OCI-M1 (cell line): ENCODE measurements at places on chromosomes 6 and 20.

DNA sequence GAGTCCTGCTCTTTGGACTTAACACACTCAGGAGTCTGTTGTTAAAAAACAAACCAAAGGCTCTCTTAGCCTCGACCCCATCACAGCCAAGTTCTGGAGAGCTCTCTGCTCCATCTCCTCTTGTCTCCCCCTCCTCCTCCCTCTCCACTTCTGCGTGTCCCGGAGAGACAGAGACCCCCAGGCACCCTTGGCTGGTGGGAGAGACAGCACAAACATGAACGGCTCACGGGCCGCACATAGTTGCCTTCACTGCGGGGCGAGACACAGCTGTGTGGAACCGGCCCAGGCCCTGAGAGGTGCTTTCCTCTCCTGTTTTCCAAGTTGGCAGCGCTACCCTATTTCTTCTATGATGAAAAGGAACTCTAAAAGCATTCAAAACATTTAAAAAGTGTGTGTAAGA is 23.3 kb upstream of the MYT1 start:
- DNase-seq = no peak

- no peak for DNase-seq
Measured at GRCh38 chr6:130365166-130366106, at the start of gene TMEM200A. TSS of gene TMEM200A (plus strand) at chr6:130366017. CDS start at chr6:130440423, 74,406 bp downstream.

GRCh38 chr6:137282254-137282653 is 63.1 kb upstream of the IFNGR1 start:
- no peak for DNase-seq

GRCh38 chr6:8268156-8268555 is 165.8 kb upstream of the EEF1E1 start:
- no peak for DNase-seq

DNA sequence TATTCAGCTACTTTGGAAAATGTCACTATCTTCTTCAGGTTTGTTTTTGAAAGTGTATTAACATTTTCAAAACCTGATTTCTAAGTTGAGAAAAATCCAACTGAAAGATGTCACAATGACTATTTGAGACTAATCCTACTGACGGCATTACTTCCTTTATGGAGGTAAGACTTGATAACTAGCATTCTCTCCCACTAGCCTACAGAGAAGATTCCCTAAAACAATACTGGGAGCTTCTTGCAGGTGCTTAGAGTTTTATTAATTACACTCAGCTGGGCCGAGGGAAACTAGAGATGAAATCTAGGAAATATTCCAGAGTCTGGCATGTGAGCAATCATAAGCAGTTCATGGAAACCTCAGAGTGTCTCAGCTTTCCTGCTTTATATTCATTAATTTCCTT is 114.0 kb downstream of the LCA5 start:
- no peak for DNase-seq

DNA sequence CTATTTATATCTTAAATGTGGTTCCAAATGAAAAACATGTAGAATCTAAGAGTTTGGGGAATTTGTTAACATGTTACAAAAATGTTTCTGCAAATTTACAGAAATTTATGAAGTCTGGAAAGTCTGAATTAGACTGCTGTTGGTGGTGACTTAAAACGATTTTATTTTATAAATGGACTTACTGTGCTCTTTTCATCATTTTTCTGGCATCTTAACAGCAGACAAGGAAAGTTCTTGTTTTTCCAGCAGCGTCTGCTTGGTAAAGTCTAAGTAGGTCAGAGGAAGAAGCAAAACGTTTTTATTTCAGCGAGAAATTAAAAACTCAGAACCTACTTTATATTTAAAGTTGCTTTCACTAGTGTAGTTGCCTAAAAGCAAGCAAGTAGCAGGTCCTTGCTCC is 48.6 kb upstream of the COL9A1 start:
- DNase-seq = no peak

- peak; percentile 76 for DNase-seq
Measured at GRCh38 chr20:53922901-53923314, 147.5 kb downstream of the BCAS1 start.

DNA sequence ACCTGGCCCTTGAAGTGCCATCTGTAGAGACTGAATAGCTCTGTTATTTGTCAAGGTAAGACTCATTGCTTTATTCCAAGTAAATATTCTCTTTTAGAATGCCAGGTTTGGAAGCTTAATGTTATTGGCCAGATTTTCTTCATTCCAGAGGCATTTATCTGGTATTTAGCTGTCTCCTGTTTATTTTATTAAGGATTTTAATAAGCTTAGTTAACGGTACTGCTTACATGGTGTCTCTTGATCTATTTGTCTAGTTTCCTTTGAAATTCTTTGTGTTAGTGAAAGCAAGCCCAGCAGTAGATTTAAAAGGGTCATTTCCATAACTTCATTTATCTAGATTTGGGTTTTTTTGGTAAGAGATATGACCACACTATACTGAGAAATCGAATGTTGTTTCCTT is 7.7 kb downstream of the RALY start:
- peak; percentile 19 for DNase-seq

GRCh38 chr20:15030826-15031225 is 693.4 kb upstream of the FLRT3 start:
- no peak for DNase-seq

DNA sequence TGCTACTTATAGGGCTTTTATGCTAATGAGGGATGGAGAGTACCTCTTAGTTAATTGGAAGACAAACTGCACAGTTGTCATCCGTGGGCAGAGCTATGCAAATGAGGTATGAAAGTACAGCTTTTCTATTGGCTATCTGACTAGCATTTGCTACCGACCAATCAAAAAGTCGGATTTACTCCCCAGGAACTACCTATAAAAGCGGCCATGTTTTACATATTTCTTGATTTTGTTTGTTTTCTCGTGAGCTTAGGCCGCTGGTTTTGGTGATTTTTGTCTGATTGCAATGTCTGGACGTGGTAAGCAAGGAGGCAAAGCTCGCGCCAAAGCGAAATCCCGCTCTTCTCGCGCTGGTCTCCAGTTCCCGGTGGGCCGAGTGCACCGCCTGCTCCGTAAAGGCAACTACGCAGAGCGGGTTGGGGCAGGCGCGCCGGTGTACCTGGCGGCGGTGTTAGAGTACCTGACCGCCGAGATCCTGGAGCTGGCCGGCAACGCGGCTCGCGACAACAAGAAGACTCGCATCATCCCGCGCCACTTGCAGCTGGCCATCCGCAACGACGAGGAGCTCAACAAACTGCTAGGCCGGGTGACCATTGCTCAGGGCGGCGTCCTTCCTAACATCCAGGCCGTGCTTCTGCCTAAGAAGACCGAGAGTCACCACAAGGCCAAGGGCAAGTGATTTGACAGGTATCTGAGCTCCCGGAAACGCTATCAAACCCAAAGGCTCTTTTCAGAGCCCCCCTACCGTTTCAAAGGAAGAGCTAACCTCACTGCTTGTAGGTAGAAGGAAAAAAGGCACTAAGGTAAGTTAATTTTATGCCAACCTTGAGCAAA is 36.9 kb downstream of the HFE start:
- peak; percentile 100 for DNase-seq

- no peak for DNase-seq
Measured at GRCh38 chr6:166419717-166420116, 37.0 kb upstream of the MPC1 start.

GRCh38 chr6:686497-686896 is 6.4 kb downstream of the EXOC2 start:
- DNase-seq = peak; percentile 63

- DNase-seq = peak; percentile 76
Measured at GRCh38 chr6:79621579-79621978, 9.6 kb upstream of the SH3BGRL2 start.

DNA sequence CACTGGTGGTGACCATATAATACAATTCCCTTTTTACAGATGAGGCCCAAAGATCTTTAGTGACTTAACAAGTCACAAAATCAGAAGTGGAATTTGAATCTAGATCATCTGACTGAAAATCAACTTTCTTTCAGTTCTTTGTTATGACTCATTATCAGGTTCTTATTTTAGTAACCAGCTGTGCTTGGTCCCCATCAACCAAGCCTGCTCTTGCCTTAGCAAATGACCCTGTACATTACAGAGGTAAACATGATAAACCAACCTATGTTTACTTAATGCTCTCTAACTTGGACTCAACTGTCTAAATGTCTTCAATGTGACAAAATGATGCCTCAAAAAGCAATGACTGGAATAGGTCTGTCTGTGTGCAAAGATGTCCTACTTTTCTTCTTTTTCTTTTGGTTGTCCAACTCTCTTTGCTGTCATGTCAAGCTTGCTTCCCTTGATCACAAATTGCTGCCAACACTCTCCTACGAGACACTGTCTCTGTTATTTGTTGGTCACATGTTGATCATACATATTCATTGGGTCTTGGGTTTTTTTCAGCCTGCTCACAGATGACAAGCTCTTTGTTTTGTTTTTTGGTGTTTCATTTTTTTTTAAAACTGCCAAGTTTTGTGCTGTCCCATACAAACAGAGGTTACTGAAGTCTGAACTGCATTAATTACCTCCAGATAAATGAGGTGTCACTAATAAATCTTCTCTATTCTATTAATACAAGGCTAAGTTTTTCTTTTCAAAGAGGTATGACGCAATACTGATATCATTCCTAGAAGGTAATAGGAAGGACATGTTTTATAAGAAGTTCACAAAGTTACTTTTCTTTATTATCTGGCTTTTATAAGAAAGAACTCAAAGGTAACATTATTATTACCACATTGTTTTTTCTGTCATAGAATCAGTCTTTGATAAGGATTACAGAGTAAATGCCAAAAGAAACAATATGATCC is 62.2 kb upstream of the PLN start:
- DNase-seq = no peak

GRCh38 chr20:19823216-19823615 is 65.2 kb downstream of the RIN2 start:
- no peak for DNase-seq

- no peak for DNase-seq
Measured at GRCh38 chr20:20582734-20583133, 129.7 kb downstream of the RALGAPA2 start.

DNA sequence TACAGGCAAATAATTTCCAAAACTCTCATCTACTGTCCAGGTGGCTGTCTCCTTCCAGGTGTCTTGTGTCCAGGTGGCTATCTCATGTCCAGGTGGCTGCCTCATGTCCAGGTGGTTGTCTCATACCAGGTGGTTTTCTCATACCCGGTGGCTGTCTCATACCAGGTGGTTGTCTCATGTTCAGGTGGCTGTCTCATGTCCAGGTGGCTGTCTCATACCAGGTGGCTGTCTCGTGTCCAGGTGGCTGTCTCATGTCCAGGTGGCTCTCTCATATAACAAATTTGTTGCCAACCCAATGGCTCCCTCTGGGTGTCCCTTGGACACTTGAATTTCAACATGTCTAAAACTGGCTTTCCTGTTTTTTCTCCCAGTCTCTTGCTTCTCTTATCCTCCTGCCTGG is 14.3 kb upstream of the SLC22A3 start:
- DNase-seq = no peak

DNA sequence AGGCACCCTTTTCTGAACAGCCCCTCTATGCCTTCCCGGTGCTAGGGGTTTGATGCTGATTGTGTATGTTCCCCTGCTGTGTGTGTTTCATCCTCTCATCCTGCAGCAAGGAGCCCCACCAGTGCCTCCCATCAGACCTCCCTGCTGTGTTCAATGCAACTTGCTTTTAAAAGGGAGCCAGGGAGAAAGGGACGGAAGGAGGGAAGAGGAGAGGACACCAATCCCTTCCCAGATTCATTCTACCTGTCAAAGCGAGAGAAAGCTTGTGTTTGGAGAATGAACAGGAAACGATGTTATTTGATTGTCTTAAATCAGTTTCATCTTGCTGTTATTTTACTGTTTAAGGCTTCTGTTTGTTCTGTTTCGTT is 259.2 kb downstream of the ADGB start:
- DNase-seq = no peak

GRCh38 chr6:135675862-135676261 is 175.6 kb upstream of the PDE7B start:
- peak; percentile 86 for DNase-seq

DNA sequence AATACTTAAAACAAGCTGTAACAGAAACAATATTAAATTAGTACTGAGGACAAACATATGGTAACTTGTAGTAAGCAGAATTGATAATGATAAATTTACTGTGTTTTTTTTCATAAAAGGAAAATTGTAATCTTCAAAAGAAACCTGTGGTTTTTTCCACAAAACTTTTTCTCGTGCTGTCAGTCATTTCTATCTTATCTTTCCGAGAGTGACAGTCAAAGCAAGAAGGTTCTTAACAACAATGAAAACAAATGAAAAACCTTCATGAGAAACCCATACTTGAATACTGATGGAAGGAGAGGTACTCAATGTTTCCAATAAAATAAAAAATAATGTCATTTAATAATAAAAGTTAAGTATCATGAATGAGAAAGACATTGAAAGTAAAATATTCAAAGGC is 174.0 kb downstream of the TBC1D32 start:
- no peak for DNase-seq

DNA sequence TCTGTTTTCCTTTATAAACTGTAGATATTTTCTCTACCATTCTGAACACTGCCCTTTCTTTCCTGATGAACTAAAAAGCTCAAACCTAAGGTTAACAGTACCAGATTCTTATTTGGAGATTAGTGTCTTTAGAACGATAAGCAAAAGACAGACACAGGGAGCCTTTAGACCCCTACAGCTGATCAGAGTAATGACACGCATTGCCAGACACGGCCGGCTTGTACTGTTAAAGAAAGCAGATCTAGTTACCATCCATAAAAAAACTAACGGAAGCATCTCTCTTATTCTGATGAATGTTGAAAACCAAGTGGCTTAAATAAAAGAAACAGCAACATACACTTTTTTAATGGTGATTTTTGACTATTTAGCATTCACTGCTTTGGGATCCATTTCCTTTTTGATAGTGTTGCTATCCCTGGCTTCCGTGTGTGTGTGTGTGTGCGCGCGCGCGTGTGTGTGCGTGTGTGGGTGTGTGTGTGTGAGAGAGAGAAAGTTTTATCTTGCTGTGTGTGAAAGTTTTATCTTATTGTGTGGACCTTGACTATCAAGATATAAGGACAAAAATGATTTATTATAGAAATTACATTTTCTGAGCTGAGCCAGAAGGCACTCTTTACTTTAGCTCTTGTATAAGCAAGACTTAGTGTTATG is 95.6 kb upstream of the SLC35B3 start:
- no peak for DNase-seq

GRCh38 chr6:14822679-14823078 is 423.2 kb upstream of the JARID2 start:
- DNase-seq = no peak

DNA sequence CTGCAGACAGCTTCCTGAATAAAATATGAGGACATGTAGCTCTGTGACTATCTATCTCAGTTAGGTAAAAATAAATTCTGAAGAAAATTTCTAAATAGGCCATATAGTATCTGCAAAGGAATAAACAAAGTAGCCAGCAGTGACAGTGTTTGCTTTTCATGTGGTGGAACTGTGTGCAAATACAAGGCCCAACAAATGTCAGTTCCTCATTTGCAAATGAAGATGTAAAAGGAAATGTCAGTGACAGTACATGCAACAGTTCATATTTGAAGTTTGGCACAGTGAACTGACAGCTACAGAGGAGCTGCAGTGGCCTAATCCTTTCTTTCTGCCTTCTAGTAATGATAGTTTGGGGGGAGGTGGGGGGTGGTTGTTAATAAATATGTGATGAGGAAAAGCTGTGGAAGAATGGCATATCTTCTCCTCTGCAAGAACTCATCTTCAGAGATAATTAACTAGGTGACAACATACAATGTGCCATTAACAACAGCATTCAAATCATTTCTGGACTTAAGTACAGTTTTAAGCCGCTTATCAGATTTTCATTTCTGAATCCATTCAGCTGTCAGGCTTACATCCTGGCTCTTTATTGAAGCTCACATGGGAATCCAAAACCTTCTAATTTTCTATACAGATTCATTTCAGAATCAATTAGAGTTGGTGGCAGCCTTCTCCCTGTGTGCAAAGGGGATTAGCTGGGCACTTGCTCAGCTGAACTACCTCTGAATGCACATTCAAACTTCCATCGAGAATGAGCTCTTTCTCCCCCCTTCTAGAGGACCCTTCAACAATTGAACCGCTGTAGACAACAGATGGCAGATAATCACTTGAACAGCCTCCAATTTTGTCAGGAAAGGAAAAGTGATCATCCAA is 1059.0 kb upstream of the EPHA7 start:
- peak; percentile 61 for DNase-seq
